ENCODE measurements at places on chromosomes 12 and 14.

DNA sequence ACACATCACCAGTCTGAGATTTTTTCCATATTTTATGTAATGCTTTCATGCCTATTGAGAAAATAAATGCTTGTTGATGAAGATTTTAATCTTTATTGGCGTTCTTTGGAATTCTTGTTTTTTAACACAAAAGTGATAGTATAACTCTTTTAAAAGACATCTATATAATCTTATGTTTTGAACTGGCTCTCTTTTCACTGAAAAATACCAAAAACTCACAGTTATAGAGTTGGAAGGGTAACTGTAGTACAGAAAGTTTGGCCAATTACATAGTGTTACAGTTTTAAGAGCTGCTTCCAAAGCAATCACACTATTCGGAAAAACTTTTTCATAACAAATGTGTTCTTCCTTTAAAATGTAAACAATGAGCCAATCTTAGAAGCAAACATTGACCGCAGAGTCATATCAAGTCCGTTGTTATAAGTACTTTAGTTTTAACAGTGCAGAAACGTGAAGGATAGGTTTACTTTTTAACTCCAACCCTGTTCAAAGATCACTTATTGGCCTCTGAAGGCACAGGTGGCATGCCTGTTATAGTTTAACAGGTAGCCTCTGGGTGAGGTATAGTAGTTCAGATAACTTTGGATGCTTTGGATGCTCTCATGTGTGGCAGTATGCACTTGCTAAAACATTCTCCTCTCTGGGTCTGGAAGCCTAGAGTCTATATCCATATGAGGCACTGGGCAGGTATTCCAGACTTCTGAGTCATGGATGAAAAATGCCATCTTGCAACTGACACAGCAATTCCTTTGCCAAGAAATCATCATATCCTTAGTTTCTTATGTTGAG lies 12.1 kb upstream of the NTN4 start:
- DNase-seq, result no peak

DNA sequence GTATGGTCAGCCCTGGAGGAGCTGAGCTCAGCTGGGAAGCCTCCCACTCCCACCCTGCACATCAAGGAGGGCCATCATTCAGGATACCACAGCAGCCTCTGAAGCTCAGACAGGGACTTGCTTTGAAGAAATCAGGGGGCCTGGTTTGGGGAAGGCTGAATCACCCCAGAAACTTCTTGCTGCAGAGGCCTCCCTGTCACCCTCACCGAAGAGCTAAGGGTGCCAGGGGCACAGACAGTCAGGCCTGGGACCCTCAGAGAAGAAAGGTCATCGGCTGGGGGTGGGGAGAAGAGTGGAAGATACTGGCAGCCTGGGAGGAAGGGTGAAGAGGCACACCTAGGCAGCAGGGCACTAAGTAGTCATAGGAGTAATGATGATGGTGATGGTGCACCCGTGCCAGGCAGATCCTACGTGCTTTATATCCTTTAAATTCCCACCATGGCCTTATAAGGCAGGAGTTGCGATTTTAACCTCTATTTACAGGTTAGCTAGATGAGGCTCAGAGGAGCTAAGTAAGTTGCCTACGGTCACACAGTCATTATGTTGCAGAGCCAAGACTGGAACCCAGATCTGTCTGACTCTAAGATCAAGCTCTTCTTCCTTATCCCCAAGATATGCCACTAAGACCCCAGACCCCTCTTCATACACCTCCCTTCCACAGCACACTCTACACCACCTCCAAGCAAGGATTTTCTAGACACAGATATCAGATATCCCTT lies 28.5 kb upstream of the PNMA1 start:
- no peak for DNase-seq

- DNase-seq, result no peak
Measured at GRCh38 chr14:74083784-74084276, 423 bp downstream of the ALDH6A1 start.

DNA sequence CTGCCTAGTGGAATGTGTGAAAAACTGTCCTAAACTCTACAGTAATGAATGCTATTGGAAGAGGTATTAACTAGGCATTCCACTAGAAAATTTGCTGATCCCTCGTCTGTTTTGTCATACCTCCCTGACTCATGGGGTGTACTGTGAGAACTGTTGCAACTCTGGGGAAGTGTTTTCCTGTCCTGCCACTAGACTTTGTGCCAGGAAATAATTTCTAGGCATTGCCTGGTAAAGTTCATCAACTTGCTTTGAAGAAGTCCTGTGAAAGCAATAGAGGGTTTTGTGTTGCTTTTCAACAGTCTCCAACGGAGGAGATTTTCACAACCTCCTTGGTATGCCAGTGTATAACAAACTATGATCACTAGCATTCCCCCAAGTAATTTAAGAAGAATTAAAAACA lies 139.9 kb downstream of the AKAP6 start:
- DNase-seq, result no peak

- DNase-seq, result no peak
Measured at GRCh38 chr14:104581521-104581920, 2.0 kb downstream of the C14orf180 start.

DNA sequence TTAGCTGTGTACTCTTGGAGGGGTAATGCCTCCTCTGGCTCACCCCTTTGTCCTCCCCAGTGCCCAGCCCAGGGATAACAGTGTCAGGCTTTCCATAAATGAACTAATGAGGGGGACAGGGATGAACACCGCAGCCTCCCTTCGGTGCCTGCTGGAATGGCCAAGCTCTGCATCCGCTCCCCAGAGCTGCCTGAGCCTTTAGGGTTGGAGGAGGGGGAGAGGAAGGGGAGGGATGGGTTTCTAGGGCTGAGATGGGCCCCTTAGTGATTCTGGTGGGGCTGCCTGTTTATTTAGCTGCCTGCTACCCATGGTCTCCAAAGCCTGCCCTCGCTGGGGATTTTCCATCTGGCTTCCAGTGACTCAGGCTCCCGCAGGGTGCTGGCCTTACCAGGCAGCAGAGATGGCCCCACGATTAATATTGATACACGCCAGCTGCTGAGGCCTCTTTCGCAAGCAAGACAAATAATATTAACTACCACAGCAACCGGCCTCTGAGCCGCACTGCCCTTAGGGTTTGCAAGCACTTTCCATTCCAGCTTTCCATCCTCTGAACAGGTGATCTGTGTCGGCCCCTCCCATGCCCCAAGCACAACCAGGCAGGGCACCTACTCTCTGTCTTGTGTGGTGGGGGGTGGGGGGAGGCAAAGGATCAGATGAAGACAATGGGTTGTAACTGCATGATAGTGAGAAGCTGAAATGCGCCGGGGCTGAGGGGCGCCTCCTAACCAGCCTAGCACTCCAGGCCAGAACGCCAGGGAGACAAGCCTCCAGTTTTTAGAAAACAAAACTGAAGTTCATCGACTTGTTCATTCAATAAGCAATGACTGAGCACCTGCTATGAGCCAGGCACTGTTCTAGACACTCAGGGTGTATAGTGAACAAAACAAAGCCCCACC lies 56.7 kb downstream of the C14orf132 start:
- no peak for DNase-seq

DNA sequence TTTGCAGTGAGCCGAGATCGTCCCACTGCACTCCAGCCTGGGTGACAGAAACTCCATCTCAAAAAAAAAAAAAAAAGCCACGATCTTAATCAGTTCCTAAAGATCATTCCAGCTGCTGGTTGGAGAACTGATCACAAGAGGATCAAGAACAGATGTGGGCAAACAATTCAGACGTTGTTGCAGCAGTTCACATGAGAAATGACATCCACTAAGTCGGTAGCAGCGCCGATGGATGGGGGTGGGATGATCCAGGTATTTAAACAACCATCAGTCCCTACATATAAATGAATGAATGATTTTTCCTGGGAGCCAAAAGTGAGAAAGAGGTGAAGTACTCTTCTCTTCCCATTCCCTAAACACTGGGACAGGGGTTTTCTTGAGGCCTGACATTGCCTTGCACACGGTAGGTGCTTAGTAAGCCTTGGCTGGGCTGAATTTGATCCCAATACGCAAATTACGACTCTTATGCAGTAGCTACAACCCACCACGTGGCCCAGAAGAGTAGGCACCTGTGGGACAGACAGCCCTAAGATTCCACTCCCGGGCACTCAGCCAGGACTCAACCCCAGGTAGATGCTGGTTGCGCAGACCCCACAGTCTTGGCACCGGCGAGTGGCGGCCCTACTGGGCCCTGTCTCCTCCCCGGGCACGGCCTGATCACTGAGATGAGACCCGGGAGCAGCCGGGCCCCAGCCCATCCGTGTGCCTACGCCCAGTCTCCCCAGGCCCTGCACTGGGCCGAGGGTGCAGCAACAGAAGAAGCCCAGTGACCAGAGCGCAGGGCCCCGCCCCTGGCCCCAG lies 565 bp downstream of the SPRYD3 start:
- DNase-seq, result no peak

GRCh38 chr12:21521541-21521940 lies 4.6 kb upstream of the SPX start:
- no peak for DNase-seq

DNA sequence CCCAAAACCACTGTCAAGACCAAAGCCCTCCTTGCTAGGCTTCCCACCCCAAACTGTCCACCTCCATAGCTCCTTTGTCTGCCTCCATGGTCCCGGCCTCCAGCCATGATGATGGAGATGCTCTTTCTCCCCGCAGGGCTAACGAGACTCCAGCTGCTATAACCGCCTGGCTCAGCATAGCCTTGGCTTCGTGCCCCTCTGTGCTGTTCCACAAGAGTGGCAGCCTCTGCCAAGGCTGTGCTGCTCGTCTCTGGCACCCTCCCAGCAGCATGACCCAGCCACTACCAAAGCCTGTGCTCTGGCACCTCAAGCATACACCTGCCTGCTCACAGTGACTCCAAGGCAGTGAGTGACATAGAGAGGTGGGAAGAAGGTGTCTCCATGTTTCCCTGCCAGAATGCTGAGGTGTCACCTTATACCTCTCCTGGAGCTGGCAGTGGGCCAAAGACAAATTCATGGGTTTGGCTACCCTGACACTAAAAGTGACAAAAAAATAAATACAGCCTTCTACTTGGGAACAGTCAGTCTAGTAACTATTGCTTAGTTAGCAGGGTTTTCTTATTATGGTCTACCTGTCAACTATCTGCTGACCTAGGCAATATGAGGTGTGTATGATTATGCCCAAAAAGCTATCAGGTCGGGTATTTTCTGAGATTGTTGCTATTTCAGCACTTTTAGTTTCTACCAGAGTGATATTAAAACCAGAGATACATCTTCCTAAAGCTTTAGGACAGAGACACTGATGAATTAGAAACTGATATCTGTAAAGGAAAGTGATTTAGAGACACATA lies 16.1 kb upstream of the KRT73 start:
- DNase-seq, result no peak

- no peak for DNase-seq
Measured at GRCh38 chr12:19196959-19197630, 67.6 kb downstream of the PLEKHA5 start.

DNA sequence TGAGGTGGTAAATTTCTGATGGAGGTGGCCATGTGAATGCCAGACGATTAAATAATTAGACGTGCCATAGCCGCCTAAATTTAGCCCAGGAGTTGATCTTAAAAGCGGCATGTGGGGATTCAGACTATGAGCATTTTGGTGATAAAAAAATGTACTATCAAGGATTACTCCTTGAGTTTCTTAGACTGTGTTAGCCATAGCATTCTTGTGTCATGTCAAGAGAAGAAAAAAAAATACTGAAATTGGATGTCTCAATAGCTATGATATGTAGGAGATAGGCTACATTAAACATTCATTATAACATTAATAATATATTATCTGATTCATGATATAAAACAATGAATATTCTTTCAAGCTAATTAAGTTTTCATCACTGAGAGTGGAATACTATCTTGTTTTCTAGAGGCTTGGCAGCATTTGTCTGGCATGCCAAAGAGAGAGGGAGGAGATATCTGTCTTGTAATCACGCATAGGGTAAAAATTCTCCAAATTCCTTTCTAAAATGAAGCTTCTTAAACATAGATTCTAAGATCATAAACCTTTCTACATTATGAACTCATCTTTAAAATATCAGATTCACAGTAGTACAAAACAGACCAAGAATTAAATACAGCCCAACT lies 727.0 kb downstream of the C12orf50 start:
- DNase-seq, result no peak
